ENCODE measurements at places on chromosomes 4 and X. TPM values are rescaled to one million over a fixed set of nuclear protein-coding genes. Genes with fewer than 3 reads are reported as not detected.
A peak's percentile ranks its signal among the peaks of the same experiment; 100 is the strongest.

CLDN22 gene
- total RNA-seq, result not detected

DNA sequence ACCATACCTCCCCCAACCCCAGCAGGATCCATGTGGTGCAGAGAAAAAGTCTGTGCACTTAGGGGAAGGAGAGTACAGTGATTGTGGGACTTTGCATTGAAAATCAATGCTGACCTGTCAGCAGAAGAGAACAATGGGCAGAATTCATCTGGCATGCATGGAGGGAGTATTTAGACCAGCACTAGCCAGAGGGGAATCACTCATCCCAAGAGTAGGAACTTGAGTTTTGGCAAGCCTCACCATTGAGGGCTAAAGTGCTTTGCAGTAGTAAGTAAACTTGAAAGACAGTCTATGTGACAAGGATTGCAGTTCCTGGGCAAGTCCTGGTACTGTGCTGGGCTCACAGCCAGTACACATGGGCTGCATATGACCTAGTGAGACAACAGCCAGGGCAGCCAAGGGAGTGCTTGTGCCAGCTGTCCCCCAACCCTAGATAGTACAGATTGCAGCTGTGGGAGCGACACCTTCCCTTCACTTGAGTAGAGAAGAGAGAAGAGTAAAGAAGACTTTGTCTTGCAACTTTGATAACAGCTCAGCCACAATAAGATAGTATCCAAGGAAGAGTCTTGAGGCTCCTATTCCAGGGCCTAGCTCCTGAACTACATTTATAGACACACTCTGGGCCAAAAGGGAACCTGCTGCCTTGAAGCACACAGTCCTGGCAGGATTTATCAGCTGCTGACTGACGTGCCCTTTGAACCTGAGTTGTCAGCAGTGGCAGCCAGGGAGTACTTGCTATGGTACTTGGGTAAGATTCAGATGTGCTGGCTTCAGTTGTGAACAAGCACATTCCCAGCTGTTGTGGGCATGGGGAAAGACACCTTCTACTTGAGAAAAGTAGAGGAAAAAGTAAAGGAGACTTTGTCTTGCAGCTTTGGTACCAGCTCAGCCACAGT lies 48.7 kb downstream of the HDX start:
- DNase-seq, result no peak

DNA sequence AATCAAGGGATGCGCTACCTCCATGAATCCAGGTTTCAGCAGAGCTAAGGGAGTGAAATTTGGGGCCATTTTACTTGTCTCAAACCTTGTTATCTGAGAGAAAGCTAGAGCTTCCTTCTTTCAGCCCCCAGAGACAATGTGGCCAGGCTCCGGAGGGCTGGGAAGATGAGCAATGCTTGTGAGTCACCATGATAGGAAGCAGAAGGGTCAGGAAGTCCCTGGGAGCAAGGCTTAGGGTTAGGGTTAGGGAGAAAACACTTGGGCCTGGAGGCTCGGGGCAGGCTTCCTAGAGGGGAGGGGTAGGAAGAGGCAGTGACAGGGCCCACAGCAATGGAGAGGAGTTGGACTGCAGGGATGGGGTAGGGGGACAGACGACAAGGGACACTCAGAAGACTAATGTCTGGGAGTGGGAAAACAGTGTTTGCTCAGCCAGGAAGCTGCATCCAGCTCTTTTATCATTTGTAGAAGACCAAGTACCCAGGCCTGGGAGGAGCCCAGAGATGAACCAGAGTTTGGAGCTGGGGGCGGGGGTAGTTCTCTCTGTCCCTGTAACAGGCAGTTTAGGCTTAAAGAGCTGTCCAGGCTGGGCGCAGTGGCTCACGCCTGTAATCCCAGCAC lies 16.4 kb upstream of the PORCN start:
- no peak for DNase-seq

- DNase-seq, result no peak
Observed at GRCh38 chr4:21529214-21529613, 419.4 kb downstream of the KCNIP4 start.

GRCh38 chr4:7031558-7032449 lies 11.4 kb upstream of the TADA2B start:
- DNase-seq, result no peak

DNA sequence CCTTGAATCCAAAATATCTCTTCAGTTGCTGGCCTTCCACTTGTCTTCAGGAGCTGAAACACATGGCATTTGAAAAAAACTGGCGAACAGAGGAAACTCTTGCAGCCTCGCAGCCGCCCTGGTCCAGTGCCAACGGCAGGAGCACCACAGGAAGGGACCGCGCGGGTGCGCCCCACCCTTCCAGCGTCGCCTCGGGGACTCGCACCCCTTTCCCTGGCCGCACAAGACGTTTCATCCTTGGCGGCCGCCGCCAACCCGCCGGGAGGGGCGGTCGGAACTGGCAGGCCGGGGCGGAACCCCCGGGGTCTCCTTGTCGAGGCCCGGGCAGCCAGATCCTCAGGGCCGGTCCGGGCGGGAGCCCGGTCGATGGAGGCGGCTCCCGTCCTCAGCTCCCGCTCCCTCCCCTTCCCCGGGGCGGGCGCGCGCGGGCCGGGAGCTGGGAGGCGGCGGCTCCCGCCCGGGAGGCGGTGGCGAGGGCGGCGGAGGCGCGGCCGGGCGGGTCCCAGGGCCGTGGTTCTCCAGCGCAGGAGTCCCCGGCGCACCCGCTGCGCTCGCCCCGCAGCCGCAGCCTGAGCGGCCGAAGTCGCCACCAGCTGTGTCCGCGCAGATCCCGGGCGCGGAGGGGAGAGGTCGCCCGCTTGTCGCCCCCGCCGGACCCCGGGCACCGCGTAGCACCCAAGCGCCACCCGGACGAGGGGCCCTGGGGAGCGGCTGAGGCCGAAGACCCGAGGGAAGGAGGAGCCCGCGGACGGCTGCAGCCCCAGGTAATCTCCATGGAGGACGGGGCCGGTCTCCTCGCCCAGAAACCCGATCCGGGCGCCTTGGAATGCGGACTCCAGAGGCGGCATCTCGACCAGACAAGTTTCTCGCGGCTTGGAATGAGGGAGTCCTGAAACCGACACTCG lies 886 bp upstream of the NDST3 start:
- DNase-seq, result peak; percentile 30

Measured in activated naive CD8-positive, alpha-beta T cell treated with anti-CD3 and anti-CD28 coated beads, Interleukin-2, amount 10 ng/mL, durations not matched to agents 7 days and 5 days (primary cell).